Esophagus muscularis mucosa (tissue), 4 donors: ENCODE measurements at places on chromosomes 16 and 17. TPM values are rescaled to one million over a fixed set of nuclear protein-coding genes. Genes with fewer than 3 reads are reported as not detected.

DNA sequence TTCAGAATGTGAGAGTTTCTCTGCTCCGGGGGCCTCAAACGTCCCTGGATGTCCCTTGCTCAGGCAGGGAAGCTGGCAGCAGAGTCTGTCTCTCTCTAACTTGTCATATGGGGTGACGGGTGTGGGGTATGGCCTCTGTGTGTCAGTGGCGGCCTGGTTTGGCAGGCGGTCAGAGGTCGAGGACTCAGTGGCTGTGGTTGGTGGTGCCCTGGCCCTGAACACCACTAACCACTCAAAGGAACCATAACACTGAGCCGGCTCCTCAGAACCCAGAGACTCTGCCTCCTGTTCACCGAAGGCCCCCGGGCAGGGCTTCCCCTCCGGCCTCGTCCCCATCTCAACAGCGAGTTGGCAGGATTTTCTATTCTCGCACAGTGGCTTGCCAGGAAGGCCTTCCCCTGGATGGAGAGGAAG, 677 bp downstream of the P2RX1 start:
- DNase-seq = no peak

- no peak for DNase-seq
Measured at GRCh38 chr16:56742030-56742984, 12.4 kb downstream of the NUP93 start.

DNA sequence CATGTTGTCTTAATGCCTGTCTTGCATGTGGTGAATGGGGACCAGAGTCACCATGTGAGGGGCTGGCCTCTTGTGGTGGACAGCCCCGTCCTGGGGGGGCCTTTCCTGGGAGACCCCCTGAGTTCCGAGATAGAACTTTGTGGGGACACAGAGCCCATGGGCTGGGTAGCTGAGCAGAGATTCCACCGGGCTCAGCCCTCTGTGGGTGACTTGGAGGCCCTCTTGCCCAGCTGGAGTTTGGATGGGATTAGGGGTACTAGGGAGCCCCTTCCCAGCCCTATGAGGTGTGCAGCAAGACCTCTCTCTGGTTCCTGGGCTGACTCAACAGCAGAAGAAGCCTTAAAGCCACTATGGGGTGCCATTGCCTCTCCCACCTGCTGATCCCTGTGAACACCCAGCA, 38.1 kb downstream of the MRC2 start:
- DNase-seq = no peak

The NUPR1 gene
- total RNA-seq = 44.1 TPM

- no peak for DNase-seq
Measured at GRCh38 chr16:58109330-58109729, 19.9 kb downstream of the CFAP20 start.

GRCh38 chr17:74182041-74182723, 21.3 kb upstream of the RPL38 start:
- no peak for DNase-seq

- no peak for DNase-seq
Measured at GRCh38 chr16:23424292-23424958, 28.6 kb downstream of the COG7 start.
